ENCODE measurements at places on chromosomes 16 and 17.

DNA sequence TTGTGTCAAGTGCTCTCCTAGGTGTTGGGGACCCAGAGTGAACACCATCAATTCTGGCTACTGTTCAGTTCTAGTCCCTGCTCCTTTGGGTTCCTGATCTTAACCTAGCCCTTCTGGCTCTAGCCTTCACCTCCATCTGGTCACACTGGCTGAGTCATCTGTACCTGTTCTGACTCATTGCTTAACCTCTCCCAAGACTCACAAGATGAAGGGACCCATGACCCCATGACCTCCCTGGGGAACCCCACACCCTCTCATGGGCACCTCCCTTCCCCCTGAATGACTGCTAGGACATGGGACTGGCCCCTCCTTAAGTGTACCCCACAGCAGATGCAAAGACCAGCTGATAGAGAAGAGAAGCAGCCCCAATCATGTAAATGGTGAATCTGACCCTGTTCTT lies 345.8 kb upstream of the CDH5 start:
- DNase-seq = no peak

GRCh38 chr16:27566417-27566816 lies 16.5 kb downstream of the KATNIP start:
- no peak for DNase-seq

DNA sequence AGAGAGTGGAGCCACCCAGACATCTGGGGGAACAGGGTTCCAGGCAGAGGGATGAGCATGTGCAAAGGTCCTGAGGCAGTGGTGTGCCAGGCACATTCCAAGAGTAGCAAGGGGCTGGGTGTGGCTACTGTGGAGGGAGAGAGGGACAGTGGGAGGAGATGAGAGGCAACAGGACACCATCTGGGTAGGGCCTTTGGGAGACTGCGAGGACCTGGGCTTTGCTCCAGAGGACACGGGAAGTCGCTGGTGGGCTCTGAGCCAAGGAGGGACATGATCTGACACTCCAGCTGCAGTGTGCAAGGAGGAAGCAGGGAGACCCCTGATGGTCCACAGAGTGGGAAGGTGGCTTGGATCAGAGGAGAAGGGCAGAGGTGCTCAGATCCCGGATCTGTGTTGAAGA lies 56.7 kb upstream of the MED9 start:
- DNase-seq = no peak

DNA sequence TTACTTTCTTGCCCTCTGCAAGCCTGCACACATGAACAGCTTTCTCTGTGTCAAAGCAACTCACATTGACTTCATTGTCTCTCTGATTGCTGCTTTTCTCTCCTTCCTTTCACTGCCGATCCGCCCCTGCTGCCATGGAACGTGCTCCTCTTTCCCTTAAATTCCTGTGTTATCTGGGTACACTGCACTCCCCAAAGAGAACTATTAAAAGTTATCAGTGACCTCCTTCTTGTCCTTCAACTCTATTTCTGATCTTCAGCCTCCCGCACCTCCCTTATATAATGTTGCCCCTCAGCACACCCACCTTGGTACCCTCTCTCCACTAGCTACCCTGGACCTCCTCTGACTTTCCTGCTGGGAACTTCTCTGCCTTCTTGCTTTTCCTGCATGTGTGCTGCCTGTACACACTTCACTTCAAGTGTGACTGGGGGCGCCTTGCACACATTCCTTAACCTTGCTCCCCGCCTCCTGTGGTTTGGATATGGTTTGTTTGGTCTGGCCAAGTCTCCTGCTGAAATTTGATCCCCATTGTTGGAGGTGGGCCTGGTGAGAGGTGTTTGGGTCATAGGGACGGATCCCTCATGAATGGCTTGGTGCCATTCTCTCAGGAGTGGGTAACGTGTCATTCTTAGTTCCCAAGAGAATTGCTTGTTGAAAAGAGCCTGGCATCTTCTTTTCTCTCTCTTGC lies 26.7 kb upstream of the PMP22 start:
- DNase-seq = no peak

DNA sequence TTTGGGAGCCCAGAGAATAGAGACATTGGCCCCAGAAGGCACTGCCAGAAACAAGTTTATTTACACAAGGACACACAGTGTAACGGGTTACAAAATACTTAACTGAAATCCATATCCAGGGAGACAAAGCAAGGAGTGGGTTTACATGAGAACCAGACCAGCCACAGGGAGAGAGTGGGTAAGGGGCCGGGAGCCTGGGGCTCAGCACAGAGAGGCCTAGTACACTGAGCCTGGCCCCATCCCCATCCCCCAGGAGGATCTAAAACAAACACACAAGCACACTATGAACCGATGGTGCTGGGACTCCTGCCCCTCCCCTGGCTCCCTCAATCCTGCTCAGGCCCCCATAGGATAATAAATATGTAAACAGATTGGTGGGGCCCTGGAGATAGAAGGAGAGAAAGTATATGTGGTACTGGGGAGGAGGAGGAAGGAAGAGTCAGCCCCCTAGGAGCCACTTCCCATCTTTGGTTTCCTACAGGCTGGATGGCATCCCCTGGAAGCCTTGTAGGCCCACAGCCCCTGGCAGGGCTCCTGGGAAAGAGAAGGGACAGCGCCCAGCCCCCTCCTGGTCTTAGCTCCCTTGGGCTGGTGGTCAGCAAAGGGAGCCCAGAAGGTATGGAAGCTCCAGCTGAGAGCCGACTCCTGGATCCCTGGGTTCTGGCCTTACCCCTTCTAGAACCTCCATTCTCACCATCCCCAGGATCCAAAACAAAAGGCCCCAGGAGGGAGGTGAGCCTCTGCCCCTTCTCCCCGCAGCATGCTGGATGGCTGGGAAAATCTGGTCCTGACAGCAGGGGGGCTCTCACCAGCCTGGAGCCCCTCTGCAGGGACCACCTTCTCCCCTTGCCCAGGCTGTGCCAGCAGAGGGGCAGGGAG lies 6.4 kb downstream of the G6PC3 start:
- DNase-seq = no peak

DNA sequence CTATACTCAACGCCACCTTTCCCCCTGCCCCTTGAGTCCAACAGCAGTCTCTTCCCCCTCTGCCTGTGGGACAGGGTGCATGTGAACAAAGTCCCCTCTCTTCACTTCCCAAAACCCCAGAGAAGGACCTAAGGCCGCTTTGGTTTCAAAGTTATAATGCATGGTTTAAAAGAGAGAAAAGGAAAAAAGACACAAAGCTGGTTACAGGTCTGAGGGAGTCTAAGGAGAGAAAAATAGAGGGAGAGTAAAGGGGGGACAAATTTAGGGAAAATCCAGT lies 1.1 kb upstream of the GABARAP start:
- no peak for DNase-seq

DNA sequence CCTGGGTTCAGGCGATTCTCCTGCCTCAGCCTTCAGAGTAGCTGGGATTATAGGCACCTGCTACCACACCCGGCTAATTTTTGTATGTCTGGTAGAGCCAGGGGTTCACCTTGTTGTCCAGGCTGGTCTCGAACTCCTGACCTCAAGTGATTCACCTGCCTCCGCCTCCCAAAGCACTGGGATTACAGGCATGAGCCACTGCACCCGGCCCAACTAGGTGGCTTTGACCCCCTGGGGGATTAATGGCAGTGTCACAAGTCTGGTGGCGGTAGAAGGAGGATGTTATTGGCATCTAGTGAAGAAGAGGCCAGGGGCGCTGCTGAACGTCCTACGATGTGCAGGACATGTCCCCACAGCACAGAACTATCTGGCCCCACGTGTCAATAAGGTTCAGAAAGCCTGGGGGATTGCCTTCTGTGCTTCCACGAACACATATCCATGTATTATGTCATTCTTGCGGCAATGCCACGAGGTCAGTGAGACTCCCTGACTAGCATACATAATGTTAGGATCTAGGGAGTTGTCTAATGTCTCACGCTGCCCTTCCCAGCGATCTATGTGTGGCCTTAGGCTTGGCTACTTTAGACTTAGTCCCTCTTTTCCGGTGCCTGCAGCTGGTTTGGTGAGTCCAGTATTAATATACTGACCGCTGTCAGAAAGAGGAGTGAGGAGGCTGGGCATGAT lies 75.8 kb downstream of the ABCC6 start:
- no peak for DNase-seq

Data from stimulated activated CD8-positive, alpha-beta memory T cell treated with anti-CD3 and anti-CD28 coated beads, Interleukin-15, amount 100 ng/mL, for 4 hours (primary cell).